ENCODE measurements at places on chromosomes 1 and 21.

GRCh38 chr1:111837393-111837792, 81.7 kb downstream of the DDX20 start:
- no peak for DNase-seq

GRCh38 chr1:234564035-234565029, 45.6 kb downstream of the IRF2BP2 start:
- peak; percentile 17 for DNase-seq

GRCh38 chr1:38700077-38700470, 159.5 kb downstream of the RRAGC start:
- no peak for DNase-seq

- DNase-seq = peak; percentile 26
These were observed 29.7 kb downstream of the JUN start for GRCh38 chr1:58754073-58754613.

GRCh38 chr21:36914244-36915013, 52.0 kb downstream of the HLCS start:
- DNase-seq = no peak

DNA sequence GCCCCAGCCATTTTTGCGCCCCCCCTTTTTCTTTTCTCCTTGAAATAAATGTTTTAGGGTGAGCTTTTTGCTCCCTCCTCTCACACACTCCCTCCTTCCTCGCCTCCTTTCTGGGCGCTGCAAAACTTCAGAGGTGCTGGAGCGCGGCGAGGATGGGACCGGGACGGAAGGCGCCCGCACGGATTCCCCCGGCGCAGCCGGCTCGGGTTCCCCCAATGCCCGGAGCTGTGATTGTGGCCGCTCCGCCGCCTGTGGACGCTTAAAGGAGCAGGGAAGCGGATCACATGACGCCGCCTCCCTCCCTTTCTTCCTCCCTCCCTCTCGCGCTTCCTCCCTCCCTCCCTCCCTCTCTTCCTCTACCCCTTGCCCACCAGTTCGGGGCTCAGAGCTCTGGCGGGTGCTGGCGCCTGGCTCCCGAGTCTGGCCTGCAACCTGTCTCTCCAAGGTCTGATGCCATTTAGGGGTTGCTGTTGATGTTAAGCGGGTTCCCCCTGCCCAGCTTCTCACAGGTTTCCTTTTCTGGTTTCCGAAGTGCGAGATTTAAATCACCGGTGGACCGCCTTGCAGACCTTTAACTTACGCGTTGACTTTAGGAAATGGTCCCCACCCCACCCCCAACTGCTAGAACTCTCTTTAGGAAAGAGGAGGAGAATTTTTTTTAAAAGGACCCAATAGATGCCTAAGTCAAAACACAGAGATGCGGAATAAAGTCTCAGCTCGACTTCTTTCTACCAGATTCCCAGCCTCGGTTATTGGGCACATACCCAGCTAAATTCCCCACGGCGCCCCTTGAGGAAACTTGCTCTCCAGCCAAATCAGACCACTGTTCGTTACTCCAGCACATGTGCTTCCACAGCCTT, at the start of gene WLS:
WLS (minus strand) TSS at position 235 of the 860 bp plus-strand sequence; CDS start at position 11, 224 bp downstream.
- DNase-seq = peak; percentile 87

DNA sequence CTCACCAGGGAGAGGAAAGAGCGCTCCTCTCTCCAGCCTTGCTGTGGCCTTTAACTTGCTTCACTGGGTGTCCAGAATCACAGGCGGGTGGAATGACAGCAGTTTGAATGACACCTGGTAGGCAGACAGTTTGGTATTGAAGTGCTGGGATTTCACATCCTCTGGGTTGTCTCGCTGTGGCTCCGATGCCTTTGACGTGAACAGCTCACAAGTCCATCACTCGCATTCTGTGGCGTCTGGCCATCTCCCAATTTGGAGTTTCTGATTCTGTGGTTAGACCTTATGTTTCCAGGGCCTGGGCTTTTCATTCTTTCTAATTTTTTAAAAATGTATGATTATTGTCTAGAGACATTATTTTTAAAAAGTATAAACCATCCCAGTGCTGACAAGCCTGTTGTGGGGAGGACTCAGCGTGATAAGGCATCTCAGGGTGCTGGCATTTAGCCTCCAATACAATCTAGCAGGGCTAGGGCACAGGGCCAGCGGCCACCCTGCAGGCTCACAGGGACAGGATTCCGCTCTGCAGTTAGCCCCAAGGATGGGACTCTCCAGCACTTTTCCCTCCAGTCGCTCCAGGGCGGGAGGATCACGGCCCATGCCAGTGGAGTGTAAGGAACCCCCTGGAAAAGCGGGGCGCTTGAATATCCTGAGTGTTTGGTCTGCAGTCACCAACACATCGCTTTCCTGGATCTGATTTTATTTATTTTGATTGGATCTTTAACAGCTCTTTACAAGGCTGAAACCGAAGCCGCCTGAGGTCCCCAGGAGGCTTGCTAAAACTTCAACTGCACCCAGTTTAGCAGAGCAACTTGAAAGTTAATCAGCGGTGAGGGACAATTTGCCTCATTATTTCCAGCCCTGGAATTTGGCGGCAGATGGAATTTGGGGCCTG, 178.3 kb downstream of the TRABD2B start:
- no peak for DNase-seq

GRCh38 chr1:47780469-47780995, 216.7 kb downstream of the TRABD2B start:
- no peak for DNase-seq

GRCh38 chr1:209607102-209607794, 23.7 kb downstream of the CAMK1G start:
- no peak for DNase-seq

DNA sequence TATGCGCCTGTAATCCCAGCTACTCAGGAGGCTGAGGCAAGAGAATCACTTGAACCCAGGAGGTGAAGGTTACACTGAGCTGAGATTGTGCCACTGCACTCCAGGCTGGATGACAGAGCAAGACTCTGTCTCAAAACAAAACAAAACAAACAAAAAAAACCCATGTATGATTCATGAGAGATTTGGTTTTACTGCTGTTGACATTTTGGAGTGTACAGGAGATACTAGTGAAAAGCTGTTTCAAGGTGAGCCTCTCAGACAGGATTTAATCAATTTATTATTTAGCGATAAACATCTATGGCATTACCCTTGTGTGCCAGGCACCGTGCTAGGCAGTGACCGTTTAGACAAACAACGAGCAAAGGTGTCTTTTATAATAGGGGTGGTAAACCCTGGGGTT, 16.5 kb downstream of the LHX4 start:
- no peak for DNase-seq

GRCh38 chr1:223824712-223825111, 21.0 kb downstream of the TP53BP2 start:
- DNase-seq = no peak

GRCh38 chr1:206892351-206892984, 4.8 kb upstream of the IL24 start:
- DNase-seq = no peak

- DNase-seq = no peak
These were observed 171.6 kb upstream of the EDN2 start for GRCh38 chr1:41656068-41656467.

DNA sequence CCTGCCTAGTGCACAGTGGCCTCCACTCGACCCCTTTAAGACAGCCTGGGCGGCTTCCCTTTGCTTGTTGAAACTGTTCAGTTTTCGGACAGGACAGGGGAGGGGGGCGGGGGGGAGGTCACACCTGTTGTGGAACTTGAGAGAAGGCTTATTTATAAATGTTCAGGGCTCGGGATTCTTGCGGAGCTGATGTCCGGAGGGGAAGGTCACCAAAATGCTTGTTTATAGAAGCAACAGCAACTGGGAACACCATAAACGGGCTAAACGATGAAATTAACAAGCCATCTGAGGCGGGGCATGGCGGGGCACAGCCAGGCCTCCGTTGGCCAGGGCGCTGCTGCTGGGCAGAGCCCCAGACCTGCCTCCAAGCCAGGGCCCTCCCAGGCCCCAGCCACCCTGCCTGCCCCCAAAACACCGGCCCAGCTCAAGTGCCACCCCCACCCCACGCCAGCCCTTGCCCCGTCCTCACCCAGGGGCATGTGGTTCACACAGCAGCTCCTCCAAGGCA, 59.8 kb upstream of the CASZ1 start:
- DNase-seq = no peak

DNA sequence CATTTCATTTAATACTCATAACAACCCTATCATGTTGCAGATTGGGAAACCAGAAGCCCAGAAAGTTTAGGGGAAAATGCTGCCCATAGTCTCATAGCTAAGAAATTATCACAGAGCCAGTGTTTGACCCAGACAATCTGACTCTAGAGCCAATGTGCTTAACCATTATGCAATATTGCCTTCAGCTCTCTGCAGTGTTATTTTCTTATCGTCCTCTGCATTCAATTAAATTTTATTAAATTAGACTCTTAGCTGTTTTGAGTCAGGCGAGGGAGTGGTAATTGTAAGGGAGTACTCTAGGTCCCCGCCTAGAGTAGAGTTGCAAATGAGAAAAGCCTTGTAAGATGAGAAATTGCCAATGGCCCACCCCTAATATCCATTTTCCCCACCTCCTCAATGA, 191.1 kb downstream of the TTLL7 start:
- no peak for DNase-seq

DNA sequence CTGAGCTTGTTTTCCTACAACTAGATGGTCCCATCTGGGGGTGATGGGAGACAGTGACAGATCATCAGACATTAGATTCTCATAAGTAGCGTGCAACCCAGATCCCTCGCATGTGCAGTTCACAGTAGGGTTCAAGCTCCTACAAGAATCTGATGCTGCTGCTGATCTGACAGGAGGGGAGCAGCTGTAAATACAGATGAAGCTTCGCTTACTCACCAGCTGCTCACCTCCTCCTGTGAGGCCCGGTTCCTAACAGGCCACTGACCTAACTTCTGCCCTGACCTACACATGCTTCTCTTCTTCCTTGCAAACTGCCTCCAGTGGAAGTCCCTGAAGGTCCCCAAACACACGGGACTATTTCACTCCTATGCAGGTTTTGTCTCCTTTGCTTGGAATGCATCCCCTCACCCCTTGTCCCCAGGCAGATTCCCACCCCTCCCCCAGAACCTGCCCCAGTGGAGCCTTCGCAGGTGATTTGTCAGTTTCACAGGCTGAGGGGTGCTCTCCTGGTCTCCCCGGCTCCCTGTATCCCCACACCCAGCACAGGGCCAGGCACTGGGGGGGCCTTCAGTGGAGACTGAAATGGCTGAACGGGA, 5.7 kb upstream of the ZBTB48 start:
- no peak for DNase-seq

GRCh38 chr1:159444511-159444910, 5.0 kb downstream of the OR10J1 start:
- no peak for DNase-seq

DNA sequence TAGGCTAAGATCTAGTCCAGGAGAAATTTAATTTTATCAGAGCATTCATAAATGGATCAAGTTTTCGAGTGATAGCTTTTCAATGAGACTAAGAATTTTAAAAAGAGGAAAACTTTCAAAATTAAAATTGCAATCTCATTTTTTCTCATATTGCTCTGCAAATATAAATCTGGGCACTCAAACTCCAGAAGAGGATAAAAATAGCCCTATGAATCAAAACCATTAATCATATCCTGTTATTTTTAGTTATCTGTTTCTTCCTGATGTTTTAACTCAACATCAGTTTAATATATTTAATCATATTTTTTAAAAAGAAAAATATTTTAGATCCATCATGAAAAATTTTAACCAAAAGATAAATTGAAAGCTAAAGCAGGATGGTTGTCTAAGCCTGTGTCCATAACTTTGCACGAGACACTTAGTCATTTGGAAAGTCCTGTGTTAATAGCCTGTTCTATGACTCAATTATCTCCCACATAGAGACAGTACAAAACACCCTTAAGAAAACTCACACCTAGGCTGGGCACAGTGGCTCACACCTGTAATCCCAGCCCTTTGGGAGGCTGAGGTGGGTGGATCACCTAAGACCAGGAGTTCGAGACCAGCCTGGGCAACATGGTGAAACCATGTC, 17.1 kb upstream of the PRRC2C start:
- DNase-seq = no peak

- no peak for DNase-seq
These were observed 26.6 kb downstream of the SMAP2 start for GRCh38 chr1:40399984-40400704.

- DNase-seq = no peak
These were observed 51.7 kb downstream of the WNT9A start for GRCh38 chr1:227895828-227896685.

DNA sequence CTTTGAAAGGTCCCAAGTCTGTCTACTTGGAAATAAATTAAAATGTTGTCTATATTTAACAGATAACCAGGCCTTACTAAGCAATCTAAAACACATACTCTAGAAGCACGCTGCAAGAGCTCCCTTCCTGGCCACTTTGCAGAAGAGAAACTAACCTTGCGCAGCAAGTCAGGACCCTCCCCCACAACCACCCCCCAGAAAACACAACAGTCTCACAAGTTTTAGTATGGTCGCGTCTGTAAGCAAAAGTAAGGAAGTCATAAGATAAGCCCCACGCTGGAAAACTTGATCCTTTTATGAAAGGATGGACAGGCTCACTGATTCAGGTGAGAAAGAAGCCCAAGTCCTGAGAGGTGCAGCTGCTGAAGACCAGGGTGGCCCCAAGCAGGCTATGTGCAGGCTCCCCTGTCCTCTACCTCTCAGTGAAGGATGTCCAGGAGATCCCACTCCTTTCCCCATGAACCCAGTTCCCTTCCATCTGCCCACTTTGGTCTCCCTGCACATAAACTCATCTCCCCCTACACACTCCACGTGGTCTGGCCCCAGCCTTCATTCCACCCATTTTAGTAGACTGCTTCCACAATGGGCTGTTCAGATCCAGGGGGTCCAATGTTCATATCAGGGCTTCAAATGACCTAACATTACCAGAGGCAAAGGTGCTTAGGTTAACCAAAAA, 23.8 kb downstream of the HIVEP3 start:
- DNase-seq = no peak

- DNase-seq = no peak
These were observed 125.9 kb upstream of the IRF2BP2 start for GRCh38 chr1:234735916-234736315.

GRCh38 chr1:151988405-151988923, 5.2 kb downstream of the S100A10 start:
- DNase-seq = no peak

- no peak for DNase-seq
These were observed 1.1 kb downstream of the TXNIP start for GRCh38 chr1:145995148-145995881.

DNA sequence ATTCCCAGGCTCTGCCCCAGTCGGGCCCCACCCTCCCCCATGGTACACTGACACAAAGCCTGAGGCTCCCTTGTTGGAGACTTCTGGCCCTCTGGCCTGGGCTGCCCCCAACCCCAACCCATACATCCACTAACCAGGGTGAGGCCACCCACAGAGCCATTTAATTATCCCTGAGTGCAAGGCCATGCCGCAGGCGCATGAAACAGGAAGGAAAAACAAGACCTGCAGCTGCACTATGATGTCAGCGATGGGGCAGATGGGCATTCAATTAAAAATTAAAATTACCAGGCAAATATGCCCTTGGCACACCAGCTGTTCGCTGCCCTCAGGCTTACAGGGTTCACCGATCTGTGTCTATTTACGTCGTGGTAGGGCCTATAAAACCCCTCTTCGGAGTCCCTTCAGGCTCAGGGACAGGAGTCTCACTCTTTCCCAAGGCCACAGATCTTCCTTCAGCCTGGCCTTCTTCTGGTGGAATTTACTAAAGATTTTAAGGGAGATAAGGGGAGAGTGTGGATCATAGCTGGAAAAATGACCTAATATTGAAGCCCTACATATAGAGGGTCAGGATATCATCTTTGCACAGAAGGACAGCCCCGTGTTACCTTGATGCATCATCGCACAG, 29.6 kb upstream of the RGS16 start:
- no peak for DNase-seq
